ENCODE measurements at places on chromosomes 5 and 9. TPM values are rescaled to one million over a fixed set of nuclear protein-coding genes. Genes with fewer than 3 reads are reported as not detected.

PLCXD3 gene
- 0.31 TPM for total RNA-seq

TMC1 gene
- 0.05 TPM for total RNA-seq

ADAMTSL1 gene
- total RNA-seq = 0.07 TPM

FOXI1 gene
- not detected for total RNA-seq

SH2D3C gene
- 0.16 TPM for total RNA-seq

NTRK2 gene
- total RNA-seq = not detected

KLF9 gene
- total RNA-seq = 0.58 TPM
